ENCODE measurements at places on chromosomes 4 and X.

DNA sequence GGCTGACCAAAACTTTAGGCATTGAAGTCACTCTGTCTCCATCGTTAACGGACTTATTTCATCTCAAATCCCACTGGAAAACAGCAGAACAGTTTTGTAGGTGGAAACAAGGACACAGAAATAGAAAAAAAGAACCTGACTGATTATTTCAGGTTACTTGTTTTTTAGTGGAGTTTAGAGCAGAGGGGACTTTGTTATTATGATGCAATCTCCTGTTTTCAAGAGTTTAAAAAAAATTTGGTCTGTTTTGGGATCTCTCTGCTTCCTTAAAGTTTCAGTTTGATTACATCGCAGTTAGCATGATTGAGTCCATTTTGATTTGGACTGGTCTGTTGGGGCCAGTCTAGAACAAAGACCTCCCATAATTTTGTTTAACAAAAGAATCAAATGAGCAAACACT is 13.6 kb downstream of the PROM1 start:
- DNase-seq: no peak

GRCh38 chr4:17316566-17316965 is 195.3 kb downstream of the QDPR start:
- no peak for DNase-seq

DNA sequence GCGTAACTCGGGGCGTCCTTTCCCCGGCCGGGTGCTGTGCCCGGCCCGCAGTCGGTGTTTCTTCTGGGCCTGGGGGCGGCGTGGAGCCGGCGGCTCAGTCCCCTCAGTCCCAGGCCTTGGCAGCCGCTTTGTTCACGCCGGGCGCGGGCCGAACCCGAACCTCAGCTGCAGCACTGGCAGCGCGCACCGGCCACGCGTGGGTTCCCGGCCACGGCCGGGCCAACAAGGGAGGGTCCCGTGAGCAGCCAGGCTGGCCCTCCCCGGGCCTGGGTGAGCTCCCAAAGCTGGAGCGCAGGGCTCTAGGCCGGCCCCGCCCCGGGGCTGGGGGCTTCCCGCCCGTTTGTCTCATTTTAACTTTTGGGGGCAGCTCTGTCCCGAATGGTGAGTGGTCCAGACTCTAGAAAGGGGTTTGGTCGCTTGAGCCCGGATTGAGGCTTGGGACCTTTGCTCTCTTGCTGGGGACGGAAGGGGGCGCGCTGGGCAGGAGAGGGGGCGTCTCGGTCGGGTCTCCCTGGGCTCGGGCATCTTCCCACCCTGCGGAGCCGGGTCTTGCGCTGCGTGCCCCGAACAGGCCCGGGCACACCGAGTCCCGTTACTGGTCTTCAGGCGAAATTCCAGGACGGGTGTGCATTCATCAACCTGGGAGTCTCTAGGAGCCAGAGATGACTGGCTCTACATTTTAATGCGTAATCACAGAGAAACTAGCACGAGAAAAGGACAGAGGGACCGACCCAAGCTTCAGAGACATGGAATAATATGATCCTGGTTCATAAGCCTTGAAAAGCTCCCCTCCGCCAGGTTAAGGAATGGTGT is 177.1 kb downstream of the CBR4 start:
- DNase-seq: no peak

DNA sequence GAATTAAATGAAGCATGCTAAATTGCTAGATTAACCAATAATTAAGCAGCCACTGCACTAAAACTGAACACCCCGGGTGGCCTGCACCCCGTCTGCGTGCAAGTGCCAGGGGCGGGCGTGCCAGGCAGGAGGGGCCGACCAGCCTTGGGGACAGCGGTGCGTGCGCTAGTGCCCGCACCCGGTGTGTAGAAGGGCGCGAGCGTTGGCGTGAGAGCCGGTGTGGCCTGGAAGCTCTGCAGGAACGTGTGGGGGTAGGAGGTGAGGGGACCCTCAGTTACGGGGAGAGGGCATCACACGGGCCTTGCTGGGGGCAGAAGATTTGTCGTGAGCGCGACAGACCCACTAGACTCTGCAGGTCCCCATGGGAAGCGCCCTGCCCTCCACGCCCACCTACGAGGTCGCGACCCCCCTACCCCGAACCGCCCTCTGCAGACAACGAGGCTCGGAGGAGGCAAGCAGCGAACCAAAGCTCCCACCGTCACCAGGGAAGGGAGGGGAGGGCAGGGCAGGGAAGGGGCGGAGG is 105.8 kb downstream of the FAM53A start:
- DNase-seq: no peak

GRCh38 chr4:33270403-33270802 is 2550.2 kb downstream of the PCDH7 start:
- DNase-seq: no peak

GRCh38 chr4:9933956-9934355 is 87.3 kb downstream of the SLC2A9 start:
- peak; percentile 1 for DNase-seq

DNA sequence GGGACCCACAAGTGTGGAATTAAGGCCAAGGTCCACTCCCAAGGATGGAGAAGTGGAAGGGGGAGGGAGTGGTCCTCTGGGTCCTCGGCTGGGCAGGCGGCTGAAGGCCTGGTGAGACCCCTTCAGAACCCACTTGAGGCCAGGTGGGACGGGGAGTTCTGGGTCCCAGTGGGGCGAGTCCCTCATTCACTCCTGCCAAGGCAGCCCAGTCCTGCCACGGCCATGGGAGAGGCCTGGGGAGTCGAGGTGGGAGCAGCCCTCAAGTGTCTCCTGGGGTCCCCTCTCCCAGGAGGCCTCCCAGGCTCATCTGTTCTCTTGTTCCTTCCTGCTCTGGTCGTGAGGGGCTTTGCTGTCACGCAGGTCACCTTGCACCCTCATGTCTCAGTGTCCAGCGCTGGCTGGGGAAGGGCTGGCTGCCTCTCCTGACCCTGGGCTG is 6.1 kb upstream of the SH3BP2 start:
- no peak for DNase-seq

- DNase-seq: no peak
Measured at GRCh38 chr4:37450911-37451310, 206.4 kb downstream of the NWD2 start.

- no peak for DNase-seq
Measured at GRCh38 chr4:25779021-25779420, 83.8 kb downstream of the SEL1L3 start.

- DNase-seq: peak; percentile 33
Measured at GRCh38 chr4:40289366-40290188, 45.6 kb upstream of the CHRNA9 start.

DNA sequence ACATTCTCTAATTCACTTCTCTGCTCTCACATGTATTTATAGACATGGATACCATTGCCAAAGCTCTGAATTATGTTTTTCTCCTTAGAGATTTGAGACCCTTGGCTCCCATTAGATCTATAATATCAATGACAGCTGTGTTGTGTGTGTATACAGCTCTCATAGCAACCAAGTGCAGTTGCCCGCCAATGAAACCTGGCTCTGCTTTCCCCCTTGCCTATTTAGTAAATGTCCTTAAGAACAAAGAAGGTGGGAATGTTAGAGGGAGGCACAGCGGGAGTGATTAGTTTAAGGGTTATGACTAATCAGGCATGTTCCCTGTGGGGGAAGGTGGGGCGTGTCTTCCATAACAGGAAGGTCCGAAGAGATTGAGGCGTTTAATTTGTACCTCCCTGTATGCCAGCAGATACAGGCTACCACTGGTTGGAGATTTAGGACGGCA is 100.5 kb upstream of the TBC1D9 start:
- DNase-seq: no peak

DNA sequence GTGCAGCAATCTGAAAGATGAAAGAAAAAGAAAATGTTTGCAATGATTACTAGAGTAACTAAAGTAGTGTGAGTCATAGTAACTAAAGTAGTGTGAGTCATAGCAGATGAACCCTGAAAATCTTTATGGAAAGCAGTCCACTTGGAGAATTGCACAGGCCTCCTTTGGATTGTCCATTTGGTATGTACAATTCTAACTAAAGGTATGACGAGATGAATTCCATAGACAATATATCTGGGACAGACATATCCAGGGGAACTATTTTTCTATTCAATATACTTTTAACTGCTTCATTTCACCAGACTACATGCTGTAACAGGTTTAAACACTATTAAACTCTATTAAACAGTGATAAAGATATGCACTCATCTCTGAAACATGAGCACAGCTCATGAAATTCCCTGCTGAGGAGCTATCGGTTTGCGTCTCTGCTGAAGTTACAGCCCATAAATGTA is 798.7 kb downstream of the PCDH7 start:
- DNase-seq: no peak

GRCh38 chrX:154002215-154002719 is 17.4 kb downstream of the IRAK1 start:
- peak; percentile 74 for DNase-seq

GRCh38 chrX:107787827-107788226 is 10.3 kb downstream of the NCBP2L start:
- DNase-seq: no peak

DNA sequence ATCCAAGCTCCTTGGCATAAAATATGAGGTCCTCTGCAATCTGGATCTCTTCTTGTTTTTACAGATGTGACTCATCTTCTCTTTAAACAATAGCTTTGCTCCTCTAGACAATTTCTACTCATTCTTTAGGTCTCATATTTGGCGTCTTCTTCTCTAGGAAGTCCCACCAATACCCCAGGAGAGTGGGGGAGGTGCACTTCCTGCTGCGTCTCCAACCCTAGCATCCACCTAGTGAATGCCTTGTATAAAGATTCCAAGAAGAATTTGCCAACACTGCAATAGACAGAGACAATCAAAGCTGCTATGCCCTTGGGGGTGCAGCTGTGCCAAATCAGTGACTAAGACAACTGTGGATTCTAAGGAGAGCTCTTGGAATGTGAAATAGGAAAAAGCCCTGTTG is 45.7 kb upstream of the SLC10A7 start:
- DNase-seq: no peak

DNA sequence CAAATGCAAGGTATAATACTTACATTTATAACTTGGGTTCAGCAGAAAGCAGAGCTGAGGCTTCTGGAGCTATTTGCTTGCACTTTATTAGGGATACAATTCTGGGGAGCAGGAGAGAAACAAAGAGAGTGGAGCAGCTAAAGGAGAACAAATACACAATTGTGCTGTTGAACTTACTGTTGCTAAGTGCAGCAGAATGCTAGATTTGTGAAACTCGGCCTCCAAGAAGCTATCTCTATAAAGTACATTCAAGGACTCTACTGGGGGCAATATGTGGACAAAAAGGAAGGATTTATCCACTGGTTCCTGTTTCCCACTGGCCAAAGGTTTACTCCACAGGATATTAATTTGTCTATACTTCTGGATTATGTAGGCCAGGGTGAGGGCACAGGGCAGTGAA is 86.8 kb downstream of the PPP1R2C start:
- DNase-seq: no peak

DNA sequence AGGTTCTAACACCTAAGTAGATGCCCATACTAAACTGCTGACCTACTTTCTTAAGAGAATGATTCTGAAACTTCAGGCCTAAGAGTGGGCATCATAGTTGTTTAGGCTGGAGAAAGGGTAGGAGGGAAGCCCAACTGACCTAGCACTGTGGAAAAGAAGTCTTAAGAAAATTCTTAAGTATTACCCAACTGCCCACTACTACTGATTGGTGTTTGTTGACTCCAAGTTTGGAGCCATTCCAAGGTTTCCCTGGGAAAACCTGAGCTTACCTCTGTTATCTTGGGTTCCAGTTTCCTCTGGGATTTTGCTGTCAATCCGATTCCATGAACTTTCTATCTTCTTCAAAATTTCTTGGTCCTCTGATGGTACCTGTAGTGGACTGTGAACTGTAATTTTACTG is 23.9 kb downstream of the ANKRD17 start:
- DNase-seq: no peak

DNA sequence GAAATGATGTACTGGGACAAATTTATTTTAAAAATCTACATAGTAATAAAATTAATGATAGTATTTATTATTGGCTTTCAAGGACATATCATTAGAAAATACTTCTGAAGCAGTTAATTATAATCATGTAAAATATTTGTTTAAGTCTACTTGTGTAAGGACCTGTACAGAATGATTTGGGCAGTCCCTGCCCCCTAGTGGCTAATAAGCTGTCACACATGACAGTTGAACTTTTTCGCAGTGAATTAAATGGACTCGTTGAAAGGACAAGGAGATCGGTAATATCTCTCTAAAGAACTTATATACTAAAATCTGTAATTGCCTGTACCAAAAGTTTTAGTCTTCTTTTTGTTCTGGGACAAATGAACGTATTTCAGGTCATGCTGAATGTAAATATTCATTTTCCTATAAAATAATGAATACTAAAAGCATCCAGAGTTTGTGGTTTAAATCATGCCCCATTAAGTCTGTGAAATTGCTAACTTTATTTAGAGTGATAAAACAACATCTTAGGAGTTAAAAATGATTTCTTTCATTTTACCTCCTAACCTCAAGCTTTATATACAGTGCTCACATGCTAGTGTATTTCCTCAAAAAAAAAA is 13.6 kb downstream of the EXOC1 start:
- peak; percentile 69 for DNase-seq

DNA sequence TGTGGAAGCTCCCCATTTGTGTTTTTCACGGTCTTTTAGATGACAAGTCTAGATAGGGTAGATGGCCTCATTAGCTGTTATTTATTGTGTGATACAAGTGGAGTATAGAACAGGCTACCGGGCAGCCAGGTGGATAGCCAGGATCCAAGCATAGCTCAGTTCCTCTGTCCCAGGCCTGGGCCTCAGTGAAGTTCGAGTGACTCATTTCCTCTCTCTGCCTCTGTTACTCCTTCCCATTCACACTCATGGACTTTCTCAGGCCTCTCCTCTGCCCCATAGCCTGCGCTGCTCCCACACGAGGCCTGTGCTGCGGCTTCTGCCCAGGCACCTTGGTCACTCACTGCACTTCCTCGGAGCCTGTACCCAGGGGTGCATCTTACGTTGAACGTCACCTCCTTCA is 54.5 kb downstream of the TENM3 start:
- DNase-seq: no peak

DNA sequence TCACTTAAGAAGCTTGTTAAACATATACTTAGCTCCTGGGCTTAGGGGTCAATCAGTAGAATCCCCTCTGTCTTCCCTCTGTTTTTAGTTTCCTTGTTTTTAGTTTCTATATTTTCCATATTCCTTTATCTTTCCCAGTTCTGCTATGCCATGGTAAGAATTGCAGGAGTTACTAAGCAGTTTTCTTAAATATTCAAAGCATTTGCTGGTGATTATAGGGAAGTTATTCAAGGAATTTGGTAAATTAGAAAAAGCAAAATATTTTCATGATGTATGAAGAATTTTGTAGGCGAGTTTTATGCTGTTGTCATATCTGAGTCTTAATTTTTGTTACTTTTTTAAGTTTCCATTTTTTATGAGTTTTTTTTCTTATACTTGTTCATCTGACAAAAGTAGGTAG is 91.6 kb upstream of the NUDT6 start:
- DNase-seq: no peak

- DNase-seq: no peak
Measured at GRCh38 chr4:1609901-1610790, 74.0 kb downstream of the FAM53A start.

DNA sequence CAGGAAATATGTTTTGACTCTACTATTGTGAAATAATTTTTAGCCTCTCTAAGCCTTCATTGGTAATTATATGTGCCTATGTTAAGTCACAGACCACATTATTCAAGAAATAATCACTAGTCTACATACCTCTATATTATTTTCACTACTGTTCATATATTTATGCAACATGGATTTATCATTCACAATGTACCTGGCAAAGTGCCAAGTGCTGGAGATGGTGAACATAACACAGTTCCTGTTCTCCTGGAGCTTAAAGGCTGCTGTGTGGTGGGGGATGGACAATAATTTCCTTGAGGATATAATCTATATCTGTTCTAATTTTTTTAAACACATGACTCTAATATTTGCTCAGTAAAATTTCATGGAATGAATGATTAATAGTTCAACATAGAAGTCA is 527.7 kb upstream of the CXorf51A start:
- DNase-seq: no peak
